ENCODE measurements at places on chromosomes 6 and 20. TPM values are rescaled to one million over a fixed set of nuclear protein-coding genes. Genes with fewer than 3 reads are reported as not detected.

DNA sequence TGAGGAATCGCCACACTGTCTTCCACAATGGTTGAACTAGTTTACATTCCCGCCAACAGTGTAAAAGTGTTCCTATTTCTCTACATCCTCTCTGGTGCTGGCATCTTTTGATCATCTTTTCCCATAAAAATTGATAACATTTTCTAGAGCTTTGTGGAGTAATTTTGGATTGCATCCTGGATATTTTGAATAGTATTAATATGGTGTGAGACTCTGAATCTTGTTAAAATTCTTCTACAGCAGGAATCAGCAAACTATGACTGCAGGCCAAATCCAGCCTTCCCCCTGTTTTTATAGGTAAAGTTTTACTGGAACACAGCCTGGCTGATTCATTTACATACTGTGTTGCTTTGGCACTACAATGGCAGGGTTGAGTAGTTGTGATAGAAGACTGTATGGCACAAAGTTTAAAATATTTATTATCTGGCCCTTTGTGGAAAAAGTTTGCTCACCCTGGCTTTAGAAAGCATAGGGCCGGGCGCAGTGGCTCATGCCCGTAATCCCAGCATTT lies 15.0 kb upstream of the RNF8 start:
- no peak for DNase-seq

DNA sequence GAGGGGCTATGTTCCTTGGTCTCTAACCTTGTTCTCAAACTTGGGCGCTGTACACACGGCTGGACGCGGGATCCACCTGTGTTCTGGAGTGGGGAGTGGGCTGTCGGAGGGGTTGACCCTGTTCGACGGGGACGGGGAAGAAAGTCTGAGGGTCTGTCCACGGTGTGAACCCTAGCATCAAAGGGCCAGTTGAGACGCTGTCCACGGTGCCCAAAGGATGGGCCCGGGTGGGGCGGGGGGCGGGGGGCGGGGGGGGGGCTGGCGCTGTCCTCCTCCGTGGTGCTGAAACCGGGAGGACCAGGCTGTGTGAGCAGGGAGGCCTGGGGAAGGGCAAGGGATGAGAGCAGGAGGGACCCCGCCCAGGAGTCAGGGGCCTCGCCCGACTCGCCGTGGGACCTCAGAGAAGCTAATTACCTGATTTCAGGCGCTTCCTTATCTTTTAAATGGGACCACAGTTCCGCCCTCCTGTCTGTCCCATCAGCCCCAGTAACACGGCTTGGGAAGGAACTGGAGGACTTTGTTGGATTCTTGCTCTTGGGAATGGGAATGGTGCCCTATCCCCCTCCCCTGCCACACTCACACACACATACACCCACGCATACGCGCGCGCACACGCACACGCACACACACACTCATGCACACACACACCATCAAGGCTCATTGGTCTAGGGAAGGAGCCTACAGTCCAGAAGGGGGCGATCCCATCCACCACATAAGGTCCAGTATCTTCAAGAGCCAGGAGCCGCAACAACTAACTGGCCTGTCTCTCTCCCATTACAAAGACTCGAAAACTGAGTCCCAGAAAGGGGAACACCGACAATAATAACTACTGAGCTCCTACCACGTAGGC lies 1.0 kb upstream of the VSTM2L start:
- DNase-seq: peak; percentile 40

DNA sequence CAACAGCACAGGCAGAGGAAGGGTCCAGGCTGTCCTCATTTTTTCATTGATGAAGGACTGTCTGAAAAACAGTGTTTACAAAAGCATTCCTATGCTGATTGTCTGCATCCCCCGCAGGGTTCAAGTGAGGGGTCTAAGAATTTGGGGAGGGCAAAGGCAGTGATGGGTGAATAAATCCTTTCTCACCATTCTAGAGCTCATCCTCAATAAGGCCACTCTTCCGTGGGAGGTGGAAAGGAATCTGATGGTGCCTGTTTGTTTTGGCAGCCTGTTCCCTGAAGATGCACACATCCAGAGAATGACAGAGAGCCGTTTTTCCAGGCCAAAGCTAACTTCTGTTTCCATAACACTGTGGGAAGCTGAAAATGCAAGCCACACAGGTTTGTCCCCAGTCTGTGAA lies 164.5 kb downstream of the MOXD1 start:
- DNase-seq: no peak

GRCh38 chr6:151285122-151285521 lies 45.4 kb downstream of the AKAP12 start:
- DNase-seq: no peak

DNA sequence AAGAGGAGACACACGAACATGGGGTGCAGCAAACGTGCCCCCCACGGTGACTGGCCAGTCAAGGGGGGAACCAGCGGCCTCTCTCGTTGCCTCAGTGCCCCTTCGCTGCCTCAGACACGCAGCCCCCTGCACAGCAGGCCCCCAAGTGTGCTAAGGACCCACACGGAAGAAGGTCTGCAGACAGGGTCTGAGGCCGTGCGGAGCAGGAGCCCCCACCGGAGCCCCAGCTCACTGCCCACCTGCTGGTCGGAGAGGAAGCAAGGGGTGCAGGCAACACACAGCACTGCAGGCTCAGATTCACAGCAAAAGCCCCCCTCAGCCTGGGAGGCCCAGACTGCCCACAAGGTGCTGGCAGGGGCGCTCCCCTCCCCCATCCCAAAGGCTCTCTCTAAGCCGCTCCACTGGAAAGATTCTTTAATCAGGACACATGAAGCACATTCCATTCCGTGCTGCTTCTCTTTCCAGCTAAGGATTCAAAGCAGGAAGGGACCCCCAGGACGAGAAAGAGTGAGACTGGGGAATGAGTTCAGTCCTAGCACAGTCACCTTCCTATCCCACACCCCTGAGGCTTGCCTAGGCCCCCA lies 105.1 kb downstream of the SLC23A2 start:
- no peak for DNase-seq

- no peak for DNase-seq
These were observed 425.3 kb upstream of the SLC35B3 start for GRCh38 chr6:8860671-8861070.

The FANCE gene
- total RNA-seq: 21.9 TPM

- DNase-seq: no peak
These were observed 57.3 kb downstream of the DLL1 start for GRCh38 chr6:170233286-170234205.

GRCh38 chr6:136429264-136430065 lies 120.8 kb downstream of the MAP7 start:
- no peak for DNase-seq

DNA sequence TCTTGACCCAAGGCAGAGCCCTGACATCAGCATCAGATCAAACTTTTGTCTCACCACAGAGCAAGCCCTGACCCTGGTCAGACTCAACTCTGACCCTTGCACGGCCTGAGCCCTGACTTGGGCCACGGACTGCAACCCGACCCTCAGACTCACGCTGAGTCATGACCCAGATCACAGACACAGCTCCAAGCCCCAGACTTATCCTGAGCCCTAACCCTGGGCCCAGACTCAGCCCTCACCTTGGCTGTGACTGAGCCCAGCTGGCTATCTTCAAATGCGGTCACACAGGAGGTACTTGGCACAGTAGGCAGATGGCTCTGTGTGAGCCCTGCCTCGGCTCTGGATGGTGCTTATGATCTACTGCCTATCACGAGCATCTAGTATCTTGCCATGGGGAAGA lies 602.3 kb downstream of the PTPRT start:
- DNase-seq: no peak

DNA sequence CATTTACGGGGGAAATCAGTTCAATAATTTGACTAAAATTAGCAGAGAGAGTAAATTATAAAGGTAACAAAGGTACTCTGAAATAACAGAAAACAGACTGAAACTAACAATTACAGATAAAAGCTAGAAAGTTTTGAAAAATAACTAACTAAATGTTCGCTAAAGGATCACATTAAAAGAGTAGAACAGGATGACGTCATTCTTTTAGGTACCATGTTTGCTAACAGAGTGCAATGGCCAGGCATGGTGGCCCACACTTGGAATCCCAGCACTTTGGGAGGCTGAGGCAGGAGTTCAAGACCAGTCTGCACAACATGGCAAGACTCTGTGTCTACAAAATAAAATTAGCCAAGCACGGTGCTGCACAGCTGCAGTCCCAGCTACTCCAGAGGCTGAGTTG lies 212.3 kb upstream of the CDYL start:
- no peak for DNase-seq

- DNase-seq: no peak
These were observed 183.4 kb upstream of the AKAP12 start for GRCh38 chr6:151056230-151056907.

- no peak for DNase-seq
These were observed at the start of gene LKAAEAR1 for GRCh38 chr20:64083804-64084684. Gene LKAAEAR1 (minus strand): TSS chr20:64084398. CDS start chr20:64084219, 179 bp downstream.

DNA sequence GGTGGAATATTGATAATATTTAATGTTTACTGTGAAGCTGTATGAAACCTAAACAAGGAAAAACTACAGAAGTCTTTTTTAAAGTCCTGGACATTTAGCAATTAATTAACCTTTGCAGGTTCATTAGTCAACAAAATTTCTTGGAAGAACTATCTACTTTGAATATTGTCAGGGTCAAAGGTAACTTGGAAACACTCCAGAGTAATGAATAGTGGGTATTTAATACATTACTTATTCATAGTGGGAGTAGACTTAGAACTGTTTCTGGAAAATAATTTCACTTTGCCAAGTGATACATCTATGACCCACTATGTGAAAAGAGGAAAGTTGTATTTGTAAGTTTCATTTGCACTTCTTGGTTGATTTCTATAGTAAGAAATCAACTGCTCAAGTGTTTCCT lies 319.1 kb downstream of the TFAP2B start:
- no peak for DNase-seq

DNA sequence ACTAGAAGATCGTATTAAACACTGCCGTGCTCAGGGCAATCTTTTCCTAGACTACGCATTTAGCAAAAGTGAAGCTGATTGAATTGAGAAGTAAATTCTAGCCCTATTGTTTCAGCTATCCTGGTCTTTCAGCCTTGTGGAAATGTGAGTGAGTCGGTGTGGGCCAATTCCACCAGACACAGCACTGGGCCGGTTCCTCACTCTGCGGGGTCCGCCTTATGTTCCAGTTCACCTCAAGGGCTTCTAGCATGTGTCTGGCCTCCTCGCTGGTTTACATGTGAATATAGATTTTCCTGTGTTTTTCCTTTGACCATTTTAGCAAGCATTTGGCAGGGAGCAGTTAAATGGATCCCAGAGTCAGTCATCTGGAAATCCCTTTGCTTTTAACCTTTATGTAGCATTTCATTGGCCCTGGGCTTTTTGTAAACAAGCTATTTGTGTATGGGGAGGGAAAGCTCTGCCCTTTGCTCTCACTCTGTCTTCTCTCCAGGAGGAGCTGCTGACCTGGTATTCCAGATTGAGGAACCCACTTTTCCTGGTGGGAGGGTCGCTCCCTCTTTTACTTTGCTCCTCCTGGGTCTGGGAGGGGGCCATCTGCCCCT lies 12.4 kb upstream of the GTSF1L start:
- DNase-seq: no peak

The RIPPLY2 gene
- total RNA-seq: not detected

- no peak for DNase-seq
These were observed 19.5 kb upstream of the HLA-DQA1 start for GRCh38 chr6:32617751-32618150.

DNA sequence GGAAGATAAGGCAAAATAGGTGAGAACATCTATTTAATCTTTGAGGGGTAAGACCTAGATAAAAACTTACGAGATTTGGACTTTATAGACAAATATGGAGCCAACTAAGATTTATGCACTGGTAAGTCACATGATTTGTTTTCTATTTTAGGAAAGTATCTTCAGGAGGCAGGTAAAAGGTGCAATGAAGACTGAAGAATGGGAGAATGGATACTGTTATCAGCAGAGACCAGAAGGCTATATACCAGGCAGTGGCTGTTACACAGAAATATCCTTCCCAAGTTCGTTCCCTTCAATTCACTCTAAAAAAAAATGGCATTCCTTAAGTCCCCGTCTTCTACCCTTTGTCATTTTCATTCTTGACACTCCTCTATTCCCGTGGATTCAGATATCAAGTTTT lies 123.8 kb downstream of the MYB start:
- DNase-seq: no peak

DNA sequence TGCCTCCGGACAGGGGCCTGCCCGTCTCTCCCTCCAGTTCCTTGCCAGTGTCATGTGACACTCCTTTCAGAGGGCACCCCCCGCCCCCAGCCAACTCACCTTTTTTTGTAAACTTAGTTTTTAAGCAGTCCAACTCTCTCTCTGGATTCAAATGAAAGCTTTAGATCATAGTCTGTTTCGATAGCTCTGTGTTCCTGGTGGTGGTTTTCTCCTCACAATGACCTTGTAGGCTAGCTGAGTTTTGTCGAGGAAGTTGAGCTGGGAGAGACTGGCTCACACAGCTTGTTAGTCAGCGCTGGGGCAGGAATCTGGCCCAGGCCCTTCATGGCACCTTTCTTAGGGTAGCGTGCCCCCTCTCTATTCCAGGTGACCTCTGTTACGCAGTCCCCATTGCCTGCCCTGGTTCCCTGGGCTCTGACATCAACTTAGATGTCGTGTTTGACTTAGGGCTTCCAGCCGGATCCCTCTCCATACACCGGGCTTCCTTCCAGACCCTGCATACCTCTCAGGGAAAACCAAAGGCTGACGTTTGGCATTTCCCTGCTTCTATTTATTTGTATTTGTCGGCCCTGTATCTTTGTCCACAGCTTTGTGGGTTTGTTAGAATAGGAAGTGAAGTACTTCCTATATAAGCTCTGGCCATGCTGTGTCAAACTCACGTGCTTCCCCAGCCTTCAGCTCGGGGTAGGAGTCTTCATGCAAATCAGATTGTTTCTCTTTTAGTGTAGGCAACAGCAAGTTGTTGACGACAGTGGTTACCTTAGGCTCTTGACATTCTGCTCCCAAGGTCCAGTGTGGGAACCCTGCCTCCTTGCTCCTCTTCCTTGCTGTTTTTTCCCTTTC lies 12.7 kb downstream of the IGF2R start:
- peak; percentile 67 for DNase-seq

The TTI1 gene
- 32.2 TPM for total RNA-seq

DNA sequence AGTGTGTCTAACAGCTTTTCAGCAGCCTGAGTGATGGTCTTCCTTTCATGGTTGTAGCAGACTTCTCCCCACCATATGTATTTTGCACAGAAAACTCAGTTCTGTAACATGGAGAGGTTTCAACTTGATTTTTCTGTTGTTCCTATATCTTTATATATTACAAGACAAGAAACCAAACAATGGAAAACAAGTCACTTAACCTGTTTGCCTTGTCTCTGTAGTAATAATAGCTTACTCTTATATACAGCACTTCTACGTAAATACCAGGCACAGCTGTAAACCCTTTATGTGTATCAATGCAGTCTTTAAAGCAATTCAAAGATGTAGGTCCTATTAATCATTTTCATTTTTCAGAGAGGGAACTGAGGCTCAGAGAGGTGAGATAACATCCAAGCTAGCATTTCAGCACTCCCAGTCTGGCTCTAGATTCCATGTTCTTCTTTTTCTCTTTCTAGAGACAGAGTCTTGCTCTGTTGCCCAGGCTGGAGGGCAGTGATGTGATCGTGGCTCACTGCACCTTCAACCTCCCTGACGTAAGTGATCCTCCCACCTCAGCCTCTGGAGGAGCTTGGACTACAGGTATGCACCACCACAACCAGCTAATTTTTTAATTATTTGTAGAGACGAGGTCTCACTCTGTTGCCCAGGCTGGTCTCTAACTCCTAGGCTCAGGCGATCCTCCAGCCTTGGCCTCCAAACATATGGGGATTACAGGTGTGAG lies 90.4 kb downstream of the DTNBP1 start:
- no peak for DNase-seq

Data from activated CD8-positive, alpha-beta T cell treated with anti-CD3 and anti-CD28 coated beads, Interleukin-2, amount 10 ng/mL, durations not matched to agents 7 days and 5 days (primary cell).